ENCODE measurements at places on chromosomes 6 and 20. TPM values are rescaled to one million over a fixed set of nuclear protein-coding genes. Genes with fewer than 3 reads are reported as not detected.

HLA-DPA1 gene
- total RNA-seq, result 58.7 TPM

KHDC1L gene
- not detected for total RNA-seq

NRM gene
- 19.2 TPM for total RNA-seq

GRCh38 chr20:41137614-41138474 is 501 bp downstream of the PLCG1 start:
- peak overlapping the region; percentile 87 for H3K4me3 ChIP-seq
- no peaks in the 10 kb centered on the region for H3K4me1 ChIP-seq
- DNase-seq, result peak; percentile 67
- H3K27ac ChIP-seq, result peak overlapping the region; percentile 96
- H3K27me3 ChIP-seq, result no peaks in the 10 kb centered on the region

DNA sequence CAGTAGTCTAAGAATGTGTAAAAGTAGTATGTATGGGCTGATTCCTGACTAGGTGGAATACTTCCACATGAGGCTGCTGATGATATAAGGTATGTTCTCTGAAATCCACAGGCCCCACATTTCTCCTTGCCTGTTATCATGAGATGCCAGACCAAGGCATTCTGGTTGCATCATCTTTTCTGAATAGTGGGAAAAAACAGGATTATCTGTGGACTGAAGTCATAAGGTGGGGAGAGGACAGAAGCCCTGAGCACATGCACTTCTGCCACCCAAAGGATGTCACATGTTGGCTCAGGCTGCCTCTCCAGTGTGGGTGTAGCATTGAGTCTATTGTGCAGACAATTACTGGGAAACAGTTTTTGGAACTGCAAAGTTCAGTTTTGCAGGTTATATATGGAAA is 184.5 kb upstream of the RAB32 start:
- H3K27ac ChIP-seq, result no peak overlapping the region
- H3K36me3 ChIP-seq, result no peaks in the 10 kb centered on the region
- DNase-seq, result no peak
- no peaks in the 10 kb centered on the region for H3K27me3 ChIP-seq
- H3K4me3 ChIP-seq, result no peak overlapping the region

- H3K27ac ChIP-seq, result no peak overlapping the region
- H3K4me3 ChIP-seq, result no peak overlapping the region
- no peaks in the 10 kb centered on the region for H3K36me3 ChIP-seq
- DNase-seq, result no peak
- no peaks in the 10 kb centered on the region for H3K27me3 ChIP-seq
- H3K4me1 ChIP-seq, result no peaks in the 10 kb centered on the region
Observed at GRCh38 chr6:19605624-19606023, 231.5 kb upstream of the ID4 start.
